ENCODE measurements at places on chromosomes 6 and 20. TPM values are rescaled to one million over a fixed set of nuclear protein-coding genes. Genes with fewer than 3 reads are reported as not detected.

Gene KIAA1755
- polyA plus RNA-seq = 4.6 TPM

Gene HTR1B
- not detected for polyA plus RNA-seq

Gene DNMT3B
- 0.38 TPM for polyA plus RNA-seq

Gene ULBP1
- 0.08 TPM for polyA plus RNA-seq

Gene ESF1
- 9.0 TPM for polyA plus RNA-seq

Gene EPPIN
- polyA plus RNA-seq = not detected

Gene WFDC12
- polyA plus RNA-seq = not detected

Gene PDYN
- not detected for polyA plus RNA-seq

Gene PPP1R3D
- 3.1 TPM for polyA plus RNA-seq

Gene SIGLEC1
- 11.0 TPM for polyA plus RNA-seq

All from spleen (tissue), 13 donors.